HEK293T (cell line): ENCODE measurements at places on chromosomes 1 and 21.

GRCh38 chr1:20705203-20705755 is 12.5 kb downstream of the KIF17 start:
- no peak for DNase-seq

DNA sequence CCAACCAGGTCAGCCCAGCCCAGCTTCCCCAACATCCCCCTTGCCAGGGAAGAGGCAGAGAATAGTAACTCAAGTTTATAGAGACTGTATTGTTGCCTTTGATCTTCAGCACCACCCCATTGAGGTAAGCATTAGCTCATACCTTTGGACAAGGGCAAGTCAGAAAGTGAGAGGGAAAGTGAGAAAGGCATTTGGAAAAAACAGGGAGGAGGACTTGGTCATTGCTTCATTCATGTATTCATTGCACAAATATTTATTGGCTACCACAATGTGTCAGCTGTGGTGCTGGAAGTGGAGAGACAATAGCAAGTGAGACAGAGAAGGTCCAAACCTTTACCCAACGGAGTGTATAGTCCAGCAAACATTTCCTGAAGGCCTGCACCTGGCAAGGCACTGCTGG is 561.2 kb downstream of the KIF26B start:
- no peak for DNase-seq

DNA sequence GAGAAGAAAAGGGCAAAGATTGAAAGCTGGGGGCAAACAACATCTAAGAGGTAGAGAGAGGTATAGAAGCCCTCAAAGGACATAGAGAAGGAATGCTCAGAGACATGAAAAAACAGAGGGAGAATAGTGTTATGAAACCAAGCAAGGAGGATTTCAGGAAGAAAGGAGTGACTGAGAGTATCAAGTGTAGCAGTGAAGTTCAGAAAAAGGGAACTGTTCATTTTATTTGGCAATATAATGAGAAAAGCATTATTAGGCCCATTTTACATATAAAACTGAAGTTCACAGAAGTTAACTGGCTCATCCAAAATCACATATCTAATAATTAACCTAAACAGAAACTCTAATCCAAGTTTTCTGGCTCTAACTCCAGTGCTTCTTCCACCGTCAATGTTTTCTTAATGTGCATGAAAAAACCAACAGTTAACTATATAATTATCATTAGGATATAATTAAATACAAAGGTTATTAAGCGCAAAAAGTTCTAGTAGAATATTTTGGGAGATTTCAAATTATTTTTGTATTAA is 17.7 kb downstream of the NEXN start:
- DNase-seq: no peak

GRCh38 chr1:179547021-179547535 is 28.7 kb downstream of the NPHS2 start:
- DNase-seq: no peak

DNA sequence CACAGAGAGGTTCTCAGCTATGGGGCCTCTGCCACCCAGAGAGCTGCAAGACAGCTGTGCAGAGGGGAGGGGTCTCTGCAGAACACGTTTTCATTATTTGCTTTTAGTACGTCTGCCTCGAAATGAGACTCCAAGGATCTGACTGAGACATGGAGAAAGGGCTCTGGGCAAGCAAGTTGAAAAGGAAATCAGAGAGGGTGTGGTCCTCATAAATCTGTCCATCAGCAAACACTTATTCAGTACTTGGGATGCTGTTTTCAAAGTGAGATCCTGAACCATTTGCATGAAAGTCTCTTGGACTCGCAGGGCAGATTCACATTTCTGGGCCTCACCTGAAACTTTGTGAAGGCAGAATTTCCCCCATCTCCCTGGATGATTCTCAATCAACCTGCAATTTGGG is 197.4 kb upstream of the GALNT2 start:
- no peak for DNase-seq

GRCh38 chr1:225777058-225777582 is 506 bp upstream of the SRP9 start:
- DNase-seq: peak; percentile 26

GRCh38 chr1:205925736-205926135 is 17.5 kb downstream of the SLC26A9 start:
- no peak for DNase-seq

DNA sequence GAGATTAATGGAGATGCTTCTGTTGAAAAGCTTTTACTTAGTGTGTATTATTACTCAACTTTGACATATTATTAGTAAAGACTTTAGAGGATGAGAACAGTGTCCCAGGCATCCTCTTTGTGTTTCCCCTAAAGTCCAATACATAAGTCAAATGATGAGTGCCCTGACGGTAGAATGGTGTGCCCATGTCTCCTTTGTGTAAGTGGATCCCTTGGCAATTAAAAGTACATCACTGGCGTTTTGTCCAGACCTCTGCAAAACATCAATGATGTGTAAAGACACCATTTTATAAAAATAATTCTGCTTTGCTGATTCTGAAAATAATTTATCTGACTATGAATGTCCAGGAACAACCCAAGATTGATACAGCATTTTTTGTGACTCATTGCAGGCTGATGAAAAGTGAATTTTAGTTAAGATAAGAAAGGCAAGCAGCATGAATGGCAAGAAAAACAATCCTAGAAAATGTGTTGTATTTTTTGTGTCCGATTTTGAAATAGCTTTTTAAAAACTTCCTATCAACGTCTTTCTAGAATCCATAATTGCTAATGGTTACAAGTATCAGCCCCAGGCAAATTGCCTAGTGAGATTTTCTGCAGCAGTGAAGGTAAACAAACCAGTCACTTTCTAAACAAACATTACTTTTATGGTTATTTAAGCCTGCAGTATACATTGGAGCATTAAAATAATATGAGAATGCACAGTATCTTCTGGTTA is 251.5 kb downstream of the PTPRC start:
- DNase-seq: no peak

GRCh38 chr21:37551331-37551992 is 184.9 kb downstream of the DYRK1A start:
- DNase-seq: no peak

- DNase-seq: peak; percentile 23
These were observed 115.8 kb upstream of the SPAG17 start for GRCh38 chr1:118300808-118301207.

- no peak for DNase-seq
These were observed 131.5 kb downstream of the KCNJ6 start for GRCh38 chr21:37784591-37785318.

DNA sequence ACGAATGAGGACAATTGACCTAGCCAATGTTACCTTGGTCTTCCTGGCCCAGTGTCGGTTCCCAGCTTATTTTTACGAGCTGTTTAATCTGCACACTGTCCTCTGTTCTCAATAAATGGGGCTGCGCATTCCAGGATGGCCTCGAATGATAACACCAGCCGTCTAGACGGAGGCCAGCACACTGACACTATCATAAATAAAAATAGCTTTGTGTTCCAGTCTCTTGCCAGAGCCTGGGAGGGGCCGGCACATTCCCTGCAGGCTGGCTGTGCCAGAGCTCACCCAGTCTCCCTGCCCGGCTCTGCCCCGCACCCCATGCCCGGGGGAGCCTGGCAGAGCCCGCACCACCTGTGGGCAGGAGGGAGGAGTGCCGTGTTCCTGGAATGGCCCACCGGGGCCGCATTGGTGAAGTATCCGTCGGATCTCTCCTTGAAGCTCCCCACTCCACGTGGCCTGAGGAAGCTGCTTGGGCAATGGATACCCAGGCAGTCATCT is 92.1 kb downstream of the SPSB1 start:
- DNase-seq: no peak

GRCh38 chr1:91879733-91880132 is 6.2 kb downstream of the TGFBR3 start:
- DNase-seq: no peak

GRCh38 chr1:41735631-41736260 is 183.0 kb downstream of the HIVEP3 start:
- no peak for DNase-seq

- DNase-seq: no peak
These were observed 138.9 kb downstream of the SETD4 start for GRCh38 chr21:35921471-35921870.

DNA sequence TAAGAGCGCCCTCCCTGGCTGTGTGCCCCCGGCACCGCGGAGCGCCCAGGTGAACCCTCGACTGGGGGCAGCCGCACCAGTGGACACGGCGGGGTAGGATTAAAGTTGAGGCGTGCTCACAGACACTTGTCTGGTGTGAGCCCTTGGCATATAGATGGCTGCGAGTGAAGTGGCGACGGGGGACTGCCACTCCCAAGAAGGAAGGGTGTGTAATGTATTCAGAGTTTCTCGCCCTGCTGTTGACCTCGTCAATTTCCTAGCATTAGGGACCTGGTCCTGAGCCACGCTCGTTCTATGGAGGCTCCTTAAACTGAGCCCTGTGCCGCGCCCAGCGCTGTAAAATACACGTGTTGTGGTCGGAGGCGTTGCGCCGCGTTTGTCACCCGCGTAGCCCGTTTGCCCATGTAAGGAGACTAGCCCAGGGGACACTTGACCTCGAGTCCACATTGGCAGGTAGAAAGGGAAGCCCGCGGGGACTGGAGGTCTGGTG is 554 bp downstream of the EVA1C start:
- no peak for DNase-seq

GRCh38 chr1:51750729-51751128 is 127.8 kb downstream of the NRDC start:
- no peak for DNase-seq

DNA sequence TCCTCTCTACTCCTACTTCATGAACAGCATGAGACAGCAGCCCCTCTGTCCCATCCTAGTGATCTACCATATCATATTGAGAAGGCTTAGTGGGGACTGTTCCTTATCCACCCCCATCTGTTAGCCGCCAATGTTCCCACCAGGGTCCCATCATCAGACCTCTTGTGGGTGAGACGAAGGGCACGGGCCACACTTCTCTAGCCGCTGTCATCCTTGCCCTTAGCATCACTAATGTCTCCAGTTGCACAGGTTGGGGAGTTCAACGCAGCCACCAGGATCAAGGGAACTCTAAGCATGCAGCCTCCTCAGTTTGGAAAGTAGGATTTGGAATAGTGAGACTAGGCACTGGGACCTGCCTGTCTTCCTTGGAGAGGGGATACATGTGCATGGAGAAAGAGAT is 20.1 kb downstream of the INKA2 start:
- no peak for DNase-seq

DNA sequence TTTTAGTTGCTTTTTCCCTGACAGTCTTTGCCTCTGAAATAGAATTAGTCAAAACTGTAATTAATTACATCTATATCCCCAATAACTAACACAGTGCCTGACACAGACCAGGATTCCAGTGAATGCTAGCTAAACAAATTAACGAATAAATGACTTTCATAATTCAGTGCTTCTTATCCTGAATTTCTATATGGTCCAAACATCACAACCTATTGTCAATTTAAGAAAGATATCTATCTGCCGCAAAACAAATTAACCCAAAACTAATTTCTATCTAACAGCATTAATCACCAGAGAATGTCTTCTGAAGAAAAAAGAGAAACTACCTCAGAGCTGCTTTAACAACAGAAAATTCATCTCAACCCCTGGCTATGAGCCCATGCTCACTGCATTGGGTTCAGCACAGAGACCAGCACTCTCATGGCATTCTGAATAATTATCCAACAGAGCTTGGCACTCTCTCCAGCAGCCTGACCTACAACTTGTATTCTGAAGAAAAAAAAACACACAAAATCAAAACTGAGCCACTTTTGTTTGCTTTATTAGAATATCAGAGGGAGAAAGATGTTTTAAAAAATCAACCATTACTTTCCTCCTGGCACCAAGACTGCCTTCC is 547.3 kb upstream of the BEND5 start:
- no peak for DNase-seq

GRCh38 chr1:43879414-43879813 is 54.2 kb upstream of the ARTN start:
- DNase-seq: no peak

DNA sequence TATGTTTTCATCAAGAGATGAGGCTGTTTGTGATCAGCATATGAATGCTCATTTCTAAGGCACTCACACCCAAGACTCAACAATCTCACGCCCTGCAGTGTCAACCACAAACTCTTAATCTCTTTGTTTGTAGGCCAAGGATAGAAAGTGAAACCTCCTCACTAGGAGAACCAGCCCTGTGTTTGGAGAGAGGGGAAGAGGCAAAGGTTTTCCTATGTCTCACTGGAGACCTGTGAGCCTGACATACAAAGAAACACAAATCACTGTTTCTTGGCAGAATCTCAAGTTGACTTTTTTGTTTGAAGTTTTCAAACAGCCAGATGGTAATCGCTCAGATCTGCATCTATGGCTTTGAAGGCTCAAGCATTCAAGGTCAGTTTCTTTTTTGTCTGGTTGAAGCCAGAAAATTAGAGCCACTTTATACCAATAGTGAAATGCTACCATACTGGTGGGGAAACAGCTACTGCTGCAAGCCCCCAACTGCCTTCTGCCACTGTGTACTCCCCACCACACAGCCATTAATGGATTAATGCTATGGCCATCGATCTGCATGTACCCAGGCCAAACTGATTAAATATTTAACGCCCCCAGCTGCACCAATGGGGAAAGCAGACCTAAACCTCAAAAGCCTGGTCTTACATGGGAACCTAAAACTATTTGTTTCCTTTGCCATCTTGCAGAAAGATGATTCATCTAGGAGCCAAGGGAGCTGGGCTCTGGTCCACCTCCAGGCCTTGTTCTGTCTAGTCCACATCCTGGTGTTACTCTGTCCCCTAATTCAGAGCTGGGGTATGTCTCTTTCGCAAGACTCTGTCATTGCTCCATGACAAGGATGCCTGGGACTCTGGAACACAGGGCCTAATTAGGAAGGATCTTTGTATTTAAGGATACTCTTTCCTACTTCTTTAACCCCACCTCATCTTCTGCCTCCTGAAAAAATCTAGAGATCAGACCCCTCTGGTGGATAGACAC is 16.3 kb downstream of the PDZK1 start:
- no peak for DNase-seq

- no peak for DNase-seq
These were observed 25.2 kb upstream of the ADGRL2 start for GRCh38 chr1:81775510-81775909.

DNA sequence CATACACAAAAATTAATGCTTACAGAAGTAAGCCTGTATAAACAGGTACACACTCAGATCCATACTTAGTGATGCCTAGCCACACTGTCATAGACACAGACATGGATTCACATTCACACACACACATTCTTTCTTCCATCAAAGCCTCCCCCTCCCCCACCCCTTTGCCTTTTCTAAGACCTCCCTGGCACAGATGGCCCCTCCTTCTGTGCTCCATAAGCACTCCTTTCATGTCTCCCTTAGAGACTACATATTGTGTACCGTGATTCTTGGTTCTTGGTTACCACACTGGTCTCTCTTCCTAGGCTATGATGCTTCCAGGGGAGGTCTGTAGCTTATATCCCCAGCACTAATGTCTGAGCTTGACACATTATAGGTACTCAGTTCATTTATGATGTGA is 2.0 kb upstream of the NHLH2 start:
- DNase-seq: no peak

GRCh38 chr1:33391343-33392078 is 39.4 kb downstream of the PHC2 start:
- DNase-seq: no peak
